Dermis microvascular lymphatic vessel endothelial cell (primary cell): ENCODE measurements at places on chromosomes 11 and 22. TPM values are rescaled to one million over a fixed set of nuclear protein-coding genes. Genes with fewer than 3 reads are reported as not detected.

DNA sequence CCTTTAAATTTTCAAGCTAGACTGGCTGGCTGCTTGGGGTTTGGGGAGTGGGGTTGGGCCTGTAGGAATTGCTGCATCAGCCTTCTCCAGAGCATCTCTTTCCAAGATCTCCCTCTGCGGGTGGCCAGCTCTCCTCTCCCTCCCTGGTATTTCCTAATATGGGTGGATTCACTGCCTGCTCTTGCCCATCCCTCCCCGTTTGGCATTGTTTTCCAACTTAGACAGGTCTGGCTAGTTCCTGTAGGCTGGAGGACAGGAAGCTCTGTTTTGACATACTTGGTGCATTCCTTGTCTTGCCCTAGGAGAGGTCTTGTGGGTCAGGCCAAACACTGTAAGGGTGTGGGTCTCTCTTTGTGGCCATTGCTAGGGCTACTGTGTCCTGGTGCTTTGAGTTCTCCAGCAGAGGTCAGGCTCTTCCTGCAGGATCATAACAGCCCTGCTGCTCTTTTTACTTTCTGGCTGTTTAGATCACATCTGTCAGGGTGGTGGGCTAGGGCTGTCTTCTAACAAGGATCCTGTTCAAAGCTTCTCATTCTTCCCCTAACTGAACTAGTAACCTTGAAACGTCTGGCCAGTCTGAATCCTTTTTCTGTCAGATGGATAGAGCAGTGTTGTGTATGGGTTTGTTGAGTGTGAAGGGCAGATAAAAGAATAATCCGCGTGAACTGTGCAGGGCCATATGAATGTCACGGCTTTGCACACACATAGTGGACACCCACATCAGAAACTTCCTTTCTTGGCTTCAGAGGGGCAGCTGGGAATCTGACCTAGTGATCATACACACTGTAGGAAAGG lies 18.3 kb upstream of the MICALL1 start:
- DNase-seq, result peak; percentile 45

- DNase-seq, result peak; percentile 68
Observed at GRCh38 chr11:116605543-116606459, 167.0 kb downstream of the BUD13 start.

CRYBB2 gene
- total RNA-seq, result not detected in 2 replicates

GRCh38 chr22:44225091-44225689 lies 44.5 kb downstream of the PARVG start:
- no peak for DNase-seq

TNNT3 gene
- total RNA-seq, result not detected in 2 replicates

GRCh38 chr22:23054531-23055257 lies 15.6 kb upstream of the GNAZ start:
- no peak for DNase-seq

- DNase-seq, result no peak
Observed at GRCh38 chr11:130547761-130548490, 99.5 kb downstream of the ADAMTS15 start.

GRCh38 chr22:49372111-49372529 lies 455.6 kb downstream of the BRD1 start:
- no peak for DNase-seq

GRCh38 chr11:28133146-28133545 lies 25.0 kb downstream of the METTL15 start:
- DNase-seq, result no peak

TEX54 gene
- total RNA-seq, result not detected in 2 replicates

GRCh38 chr22:38427940-38428339 lies 27.1 kb downstream of the KCNJ4 start:
- DNase-seq, result no peak

DNA sequence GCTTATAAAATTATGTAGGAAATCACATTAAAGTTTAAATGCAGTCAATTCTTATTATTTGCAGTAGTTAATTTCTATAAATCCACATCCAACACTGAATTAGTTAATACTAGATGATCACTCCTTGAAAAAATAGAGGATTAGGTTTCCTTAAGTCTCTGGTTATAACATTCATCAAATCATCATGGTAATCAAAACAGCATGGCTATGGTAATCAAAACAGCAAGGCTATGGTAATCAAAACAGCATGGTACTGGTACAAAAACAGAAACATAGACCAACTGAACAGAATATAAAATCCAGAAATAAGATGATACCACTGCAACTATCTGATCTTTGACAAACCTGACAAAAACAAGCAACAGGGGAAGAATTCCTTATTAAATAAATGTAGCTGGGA lies 814.6 kb upstream of the CCDC179 start:
- DNase-seq, result no peak

CHRM1 gene
- total RNA-seq, result not detected in 2 replicates

GRCh38 chr11:74775762-74776161 lies 27.1 kb downstream of the RNF169 start:
- no peak for DNase-seq

SMTNL1 gene
- not detected in 2 replicates for total RNA-seq

DNAJB7 gene
- not detected in 2 replicates for total RNA-seq

DNA sequence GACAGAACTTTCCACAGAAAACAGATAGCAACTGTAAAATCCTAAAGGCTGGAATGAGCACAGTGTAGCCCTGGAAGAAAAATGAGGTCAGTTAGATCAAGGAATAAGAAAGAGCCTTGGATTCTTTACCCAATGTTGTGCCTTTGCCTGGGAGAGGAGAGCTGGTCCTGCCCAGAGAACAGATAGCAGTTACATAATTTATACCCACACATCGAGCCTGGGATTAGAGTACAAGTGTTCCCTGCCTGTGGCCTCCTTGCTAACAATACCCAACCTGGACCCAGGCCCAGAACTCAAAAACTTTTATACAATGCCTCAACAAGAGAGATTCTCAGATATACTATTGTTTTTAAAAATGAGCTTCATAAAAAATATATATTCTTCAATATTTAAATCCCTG lies 1998.4 kb downstream of the LRRC4C start:
- no peak for DNase-seq

DNA sequence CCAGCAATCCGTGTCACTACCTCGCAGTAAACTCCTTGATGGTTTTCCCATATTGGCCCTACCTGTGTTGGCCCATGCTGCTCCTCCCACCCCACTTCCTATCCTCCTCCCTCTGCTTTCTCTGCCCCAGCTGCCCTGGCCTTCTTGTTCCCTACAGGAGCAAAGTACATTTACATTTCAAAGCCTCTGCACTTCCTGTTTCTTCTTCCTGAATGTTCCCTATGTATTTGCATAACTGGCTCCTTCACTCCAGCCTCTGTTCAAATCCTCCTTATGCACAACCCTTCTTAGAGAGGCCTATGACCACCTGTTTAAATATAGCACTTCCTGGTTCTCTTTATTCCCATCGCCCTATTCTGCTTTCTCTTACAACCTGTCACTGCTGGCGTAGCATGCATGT lies 62.2 kb downstream of the PARVA start:
- DNase-seq, result no peak

- DNase-seq, result no peak
Observed at GRCh38 chr11:120211522-120212258, 858 bp downstream of the OAF start.

GRCh38 chr11:15764326-15764725 lies 592.0 kb downstream of the SOX6 start:
- DNase-seq, result no peak

ISX gene
- not detected in 2 replicates for total RNA-seq

FADS2 gene
- 57.7 and 114 TPM in 2 replicates for total RNA-seq

RAPSN gene
- 0.13 and 0.25 TPM in 2 replicates for total RNA-seq

DNA sequence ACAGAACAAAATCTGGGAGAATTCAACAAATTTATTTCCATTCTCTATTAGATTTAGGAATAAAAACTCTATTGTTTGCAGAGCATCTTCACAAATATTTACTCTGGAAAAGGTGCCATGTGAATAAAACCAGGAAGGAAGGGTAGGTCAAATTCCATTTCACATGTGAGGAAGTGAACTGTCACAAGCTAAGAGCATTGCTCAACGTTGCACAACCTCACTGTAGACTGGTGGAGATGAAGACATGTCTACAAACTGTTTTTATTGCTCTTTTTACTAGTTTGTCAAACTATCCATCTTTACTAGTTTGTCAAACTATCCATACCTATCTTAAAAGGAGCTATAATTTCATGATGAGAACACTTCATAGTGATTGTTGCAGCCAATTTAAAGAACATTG lies 236.4 kb downstream of the CNTN5 start:
- DNase-seq, result no peak

DNA sequence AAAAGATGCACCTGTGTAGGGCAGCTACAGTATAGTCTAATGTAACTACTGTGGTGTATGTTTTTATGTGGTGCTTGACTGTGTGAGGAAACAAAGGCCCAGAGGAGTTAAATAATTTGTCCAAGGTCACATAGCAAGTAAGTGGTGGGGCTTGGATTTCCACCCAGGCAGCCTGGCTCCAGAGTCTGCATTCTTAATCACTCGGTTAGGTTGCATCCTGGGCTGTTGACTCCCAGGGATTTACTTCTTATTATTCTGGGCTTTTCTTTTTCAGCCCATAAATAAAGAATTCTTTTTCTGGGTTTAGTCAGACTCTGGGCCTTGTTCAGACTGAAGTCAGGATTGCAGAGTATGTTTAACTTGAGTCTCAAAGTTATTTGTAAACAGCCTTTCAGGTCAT lies 82.1 kb downstream of the ARHGAP42 start:
- no peak for DNase-seq

DNA sequence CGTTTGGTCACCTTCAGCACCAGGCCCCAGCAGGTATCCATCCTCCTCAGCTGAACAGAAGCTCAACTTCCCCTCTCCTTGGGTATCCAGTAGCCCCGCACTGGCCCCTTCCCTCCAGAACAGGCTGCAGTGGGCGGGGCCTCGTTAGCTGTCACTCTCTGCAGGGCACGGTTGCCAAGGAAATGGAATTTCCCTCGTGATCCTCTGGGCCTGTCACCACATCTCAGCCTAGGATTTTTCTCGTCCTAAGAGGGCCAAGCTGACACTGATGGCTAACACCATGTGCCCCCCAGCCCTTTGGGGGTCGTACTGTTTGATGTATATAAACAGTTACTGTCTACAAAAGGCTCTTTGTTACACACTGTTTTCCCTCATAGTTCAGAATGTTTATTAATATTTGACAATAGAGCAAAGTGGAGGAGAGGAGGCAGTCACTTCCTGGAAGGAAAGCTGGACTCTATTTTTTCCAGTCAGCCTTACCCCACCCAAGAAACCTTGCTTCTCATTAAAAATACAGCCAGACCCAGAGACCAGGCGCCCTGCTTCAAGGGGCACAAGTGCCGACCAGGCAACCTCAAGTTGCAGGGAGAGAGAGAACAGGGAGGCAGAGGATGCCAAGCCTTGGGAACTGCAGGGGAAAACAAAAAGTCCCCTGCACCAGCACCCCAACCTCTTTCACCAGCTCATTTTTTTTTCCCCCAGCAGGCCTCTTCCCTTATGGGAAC lies 44.5 kb downstream of the FEZ1 start:
- peak; percentile 52 for DNase-seq

GRCh38 chr11:50187220-50187619 lies 154.5 kb downstream of the OR4C45 start:
- DNase-seq, result no peak

OR4A16 gene
- not detected in 2 replicates for total RNA-seq

RTN4R gene
- total RNA-seq, result 1.2 and 2.3 TPM in 2 replicates

GRCh38 chr11:33525789-33526188 lies 174.8 kb downstream of the C11orf91 start:
- no peak for DNase-seq

DNA sequence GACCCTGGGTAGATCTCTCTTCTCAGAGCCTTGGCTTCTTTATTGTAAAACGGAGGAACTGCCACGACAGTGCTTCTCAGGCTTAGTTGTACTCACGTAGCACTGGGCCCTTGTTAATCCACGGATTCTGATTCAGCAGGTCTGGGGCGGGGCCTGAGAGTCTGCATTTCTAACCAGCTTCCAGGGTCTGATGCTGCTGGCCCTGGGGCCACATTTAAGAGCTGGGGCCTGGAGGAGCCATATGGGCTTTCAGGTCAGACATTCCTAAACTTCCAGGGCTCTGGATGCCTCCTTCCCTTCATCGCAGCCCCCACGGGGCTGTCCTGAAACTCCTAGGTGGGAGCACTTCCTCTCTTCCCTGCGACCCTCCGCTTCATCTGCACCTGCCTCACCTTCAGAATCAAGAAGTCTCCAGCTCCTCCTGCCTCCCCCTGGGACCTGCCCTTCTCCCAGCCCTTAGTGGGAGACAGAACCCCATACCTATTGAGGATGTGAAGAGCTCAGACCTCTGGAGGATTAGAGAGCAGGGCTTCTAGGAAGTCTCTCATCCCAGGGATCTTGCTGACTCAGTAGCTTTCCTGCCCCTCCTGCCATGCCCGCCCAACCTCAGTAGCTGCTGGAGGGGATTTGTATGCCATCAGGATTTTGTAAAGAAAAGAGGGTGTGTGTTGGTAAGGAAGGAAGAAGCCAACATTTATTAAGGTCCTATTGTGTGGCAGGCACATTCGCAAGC lies 92.5 kb downstream of the LRRC32 start:
- no peak for DNase-seq

- no peak for DNase-seq
Observed at GRCh38 chr22:44839061-44839460, 86.7 kb downstream of the ARHGAP8 start.

CEP126 gene
- 0.25 and 0.51 TPM in 2 replicates for total RNA-seq

DNA sequence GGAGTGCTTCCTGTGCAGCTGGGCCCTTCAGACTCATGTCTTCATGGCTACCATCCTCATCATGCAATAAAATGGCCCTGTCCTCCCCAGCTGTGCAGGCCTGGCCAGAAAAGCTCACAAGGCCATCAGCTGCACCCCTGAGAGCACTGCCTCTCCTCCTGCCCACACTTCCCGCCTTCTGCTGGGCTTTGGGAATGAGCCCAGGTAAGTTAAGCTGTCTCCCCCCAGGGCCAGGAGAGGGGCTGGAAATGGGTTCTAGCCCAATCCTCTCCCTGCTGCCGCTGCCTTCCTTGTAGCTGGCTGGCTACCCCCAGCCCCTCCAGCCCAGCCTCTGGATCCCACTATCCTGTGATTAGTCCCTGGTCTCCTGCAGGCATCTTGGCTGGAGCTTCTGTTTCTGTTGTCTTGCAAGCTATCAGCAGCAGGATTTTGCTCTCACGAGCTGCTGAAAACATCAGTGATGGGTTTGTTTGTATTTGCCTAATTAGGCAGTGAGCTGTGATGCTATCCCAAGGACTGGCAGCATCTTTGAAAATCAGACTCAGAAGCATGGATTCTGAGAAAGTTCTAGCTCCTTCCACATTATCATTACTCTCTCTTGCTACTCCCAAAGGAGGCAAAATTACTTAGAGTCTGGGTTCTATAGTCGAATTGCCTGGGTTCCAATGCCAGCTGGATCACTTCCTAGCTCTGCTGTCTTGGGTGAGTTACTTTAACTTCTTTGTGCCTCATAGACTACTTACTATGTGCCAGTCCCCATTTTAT lies 168.1 kb downstream of the ST3GAL4 start:
- no peak for DNase-seq

GRCh38 chr22:34308101-34308500 lies 387.8 kb upstream of the LARGE1 start:
- DNase-seq, result no peak

- DNase-seq, result no peak
Observed at GRCh38 chr11:11536650-11537049, 85.2 kb downstream of the GALNT18 start.
